ENCODE measurements at places on chromosomes 16 and 17.
A peak's percentile ranks its signal among the peaks of the same experiment; 100 is the strongest.

DNA sequence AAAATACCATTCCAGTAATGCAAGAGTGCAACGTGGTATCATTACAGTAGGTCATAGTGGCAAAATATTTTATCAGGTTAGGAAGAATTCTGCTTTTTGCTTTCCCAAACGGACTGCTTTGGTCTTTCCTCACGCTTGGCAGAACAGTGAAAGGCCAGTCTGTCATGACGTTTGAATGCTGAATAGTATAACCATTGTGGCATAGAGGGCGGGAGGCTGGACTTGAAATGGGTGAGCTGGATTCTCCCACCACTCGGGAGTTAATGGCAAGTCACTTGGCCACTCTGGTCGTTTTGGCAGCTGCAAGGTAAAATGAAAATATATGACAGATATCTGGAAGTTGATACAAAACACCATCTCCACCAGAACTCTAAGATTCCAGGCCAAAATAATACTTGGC, 391.2 kb downstream of the MAF start:
- DNase-seq: no peak

- no peak for DNase-seq
These were observed 33.1 kb upstream of the PVALEF start for GRCh38 chr17:81132197-81132540.

DNA sequence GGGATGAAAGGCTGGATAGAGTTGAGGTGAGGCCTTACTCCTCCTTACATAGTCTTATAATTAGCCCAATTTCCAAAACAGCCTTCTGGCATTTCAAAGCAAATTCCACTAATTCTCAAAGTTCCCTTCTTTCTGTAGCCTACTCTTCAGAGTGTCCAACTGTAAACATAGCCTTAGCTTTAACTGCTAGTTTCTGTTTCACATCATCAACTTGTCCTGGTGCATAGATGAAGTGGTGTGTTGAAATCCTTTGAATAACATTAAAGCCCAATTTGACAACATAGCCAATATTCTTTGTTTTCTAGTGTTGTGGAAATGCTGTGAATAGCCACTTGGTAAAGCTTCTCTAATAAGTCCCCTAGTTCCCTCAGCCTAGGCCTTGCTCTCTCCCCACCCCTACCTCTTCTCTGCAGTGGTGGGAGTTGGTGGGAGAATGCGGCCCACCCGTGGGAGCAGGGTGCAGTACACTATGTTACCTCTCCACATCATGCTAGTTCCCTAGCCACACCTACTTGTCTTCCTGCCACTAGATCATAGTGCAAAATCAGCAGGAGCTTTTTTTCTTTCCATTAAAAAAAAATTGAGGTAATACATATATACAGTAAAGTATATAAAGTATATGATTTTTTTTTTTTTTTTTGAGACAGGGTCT, 127.0 kb upstream of the HAS3 start:
- no peak for DNase-seq

- no peak for DNase-seq
These were observed 99.0 kb downstream of the C16orf78 start for GRCh38 chr16:49472598-49472997.

- no peak for DNase-seq
These were observed 13.5 kb downstream of the NSRP1 start for GRCh38 chr17:30130121-30130520.

DNA sequence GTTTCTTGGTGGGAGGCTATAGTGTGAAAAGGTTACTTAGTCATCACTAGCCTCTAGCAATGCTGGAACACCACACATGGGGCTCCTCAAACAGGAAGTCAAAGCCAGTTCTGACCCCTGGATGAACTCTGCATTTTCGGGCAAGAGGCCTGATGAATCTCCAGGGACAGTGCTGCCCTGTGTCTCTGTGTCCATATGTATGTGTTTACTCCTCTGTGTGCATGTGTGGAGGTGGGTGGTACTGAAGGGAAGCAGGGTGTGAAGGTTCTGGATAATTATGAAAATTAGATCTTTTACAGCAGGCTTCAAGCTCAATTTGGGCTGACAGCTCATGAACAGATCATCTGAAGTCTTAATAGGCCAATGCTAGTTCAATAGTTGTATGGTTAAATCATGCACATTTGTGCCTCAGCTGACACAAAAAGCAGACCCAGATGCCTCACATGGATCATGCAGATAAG, 133.6 kb downstream of the SNX11 start:
- peak; percentile 37 for DNase-seq

GRCh38 chr17:17077861-17078732, 35.8 kb downstream of the MPRIP start:
- DNase-seq: no peak

DNA sequence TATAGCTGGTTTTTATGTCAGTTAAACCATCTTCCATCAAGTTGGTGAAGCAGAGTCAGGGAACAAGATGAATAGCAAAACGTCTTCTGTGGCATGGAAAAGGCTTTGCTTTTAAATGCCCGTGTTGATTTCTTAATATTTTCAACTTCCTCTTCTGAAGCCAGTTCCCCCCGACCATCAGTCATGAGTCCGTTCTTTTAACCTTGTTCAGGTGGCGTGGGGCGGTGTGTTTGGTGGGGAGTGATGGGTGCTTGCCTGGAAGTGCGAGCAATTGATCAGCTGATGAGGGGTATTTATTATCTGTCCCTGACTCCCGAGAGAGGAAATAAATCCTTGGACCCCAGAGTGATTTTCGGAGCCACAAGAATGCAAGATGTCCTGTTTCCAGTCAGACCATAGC, 147.1 kb downstream of the WWOX start:
- DNase-seq: no peak

DNA sequence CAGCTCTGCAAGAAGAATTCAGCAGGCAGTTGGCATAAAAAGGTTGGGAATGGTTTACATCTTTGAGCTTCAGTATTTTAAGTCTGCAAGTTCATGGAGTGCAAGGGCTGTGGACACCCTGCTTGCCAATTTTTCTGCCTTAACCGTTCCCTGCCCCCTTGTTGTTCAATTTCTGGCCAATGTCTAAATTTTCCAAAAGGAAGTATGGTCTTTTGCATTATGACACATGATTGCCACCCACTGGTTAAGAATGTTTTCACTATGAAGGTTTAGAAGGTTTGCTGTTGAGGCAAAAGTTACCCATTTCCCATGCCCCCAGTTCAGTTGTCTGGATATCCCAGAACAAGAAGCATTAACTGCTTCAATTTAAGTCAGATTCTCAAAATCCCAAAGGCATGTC, 441.9 kb downstream of the CDH13 start:
- peak; percentile 53 for DNase-seq

- no peak for DNase-seq
These were observed 19.7 kb downstream of the ADGRG1 start for GRCh38 chr16:57648125-57648524.
